Diencephalon (tissue), 1 donor: ENCODE measurements at places on chromosomes 16 and 17. TPM values are rescaled to one million over a fixed set of nuclear protein-coding genes. Genes with fewer than 3 reads are reported as not detected.

Gene CA4
- total RNA-seq = 1.8 TPM

Gene NHLRC4
- total RNA-seq = 0.69 TPM

Gene NHERF1
- total RNA-seq = 12.5 TPM

Gene ICAM2
- total RNA-seq = 8.8 TPM

Gene SLC52A1
- total RNA-seq = not detected
